Activated naive CD8-positive, alpha-beta T cell treated with anti-CD3 and anti-CD28 coated beads, Interleukin-2, amount 10 ng/mL, durations not matched to agents 7 days and 5 days (primary cell): ENCODE measurements at places on chromosomes 2 and 18. TPM values are rescaled to one million over a fixed set of nuclear protein-coding genes. Genes with fewer than 3 reads are reported as not detected.

- H3K27ac ChIP-seq, result no peak overlapping the region
- H3K4me3 ChIP-seq, result no peak overlapping the region
- no peaks in the 10 kb centered on the region for H3K4me1 ChIP-seq
- peaks cover under 1% of the 10 kb centered on the region for H3K27me3 ChIP-seq
- DNase-seq, result no peak
Measured at GRCh38 chr2:217599906-217600305, 402.9 kb downstream of the TNS1 start.

- no peaks in the 10 kb centered on the region for H3K36me3 ChIP-seq
- no peak overlapping the region for H3K27ac ChIP-seq
- no peak for DNase-seq
- no peaks in the 10 kb centered on the region for H3K4me1 ChIP-seq
Measured at GRCh38 chr2:100052650-100053049, 89.7 kb downstream of the AFF3 start.

SPEG gene
- 18.1 TPM for total RNA-seq

SPC25 gene
- total RNA-seq, result 40.0 TPM

GRCh38 chr2:150162241-150162942 lies 325.1 kb downstream of the RND3 start:
- H3K27me3 ChIP-seq, result no peaks in the 10 kb centered on the region
- H3K4me1 ChIP-seq, result no peaks in the 10 kb centered on the region
- H3K4me3 ChIP-seq, result no peak overlapping the region

- H3K27me3 ChIP-seq, result peaks cover 39% of the 10 kb centered on the region
- H3K4me3 ChIP-seq, result peak overlapping the region; percentile 68
- H3K27ac ChIP-seq, result peak overlapping the region; percentile 21
- peaks cover 15% of the 10 kb centered on the region for H3K4me1 ChIP-seq
- H3K36me3 ChIP-seq, result no peaks in the 10 kb centered on the region
Measured at GRCh38 chr2:231924889-231925275, 1.3 kb downstream of the NPPC start.

GRCh38 chr18:63145166-63145850 lies 174.3 kb downstream of the BCL2 start:
- no peak overlapping the region for H3K4me3 ChIP-seq
- no peak overlapping the region for H3K27ac ChIP-seq
- no peak for DNase-seq
- H3K27me3 ChIP-seq, result no peaks in the 10 kb centered on the region
- peaks cover 30% of the 10 kb centered on the region for H3K4me1 ChIP-seq

DNA sequence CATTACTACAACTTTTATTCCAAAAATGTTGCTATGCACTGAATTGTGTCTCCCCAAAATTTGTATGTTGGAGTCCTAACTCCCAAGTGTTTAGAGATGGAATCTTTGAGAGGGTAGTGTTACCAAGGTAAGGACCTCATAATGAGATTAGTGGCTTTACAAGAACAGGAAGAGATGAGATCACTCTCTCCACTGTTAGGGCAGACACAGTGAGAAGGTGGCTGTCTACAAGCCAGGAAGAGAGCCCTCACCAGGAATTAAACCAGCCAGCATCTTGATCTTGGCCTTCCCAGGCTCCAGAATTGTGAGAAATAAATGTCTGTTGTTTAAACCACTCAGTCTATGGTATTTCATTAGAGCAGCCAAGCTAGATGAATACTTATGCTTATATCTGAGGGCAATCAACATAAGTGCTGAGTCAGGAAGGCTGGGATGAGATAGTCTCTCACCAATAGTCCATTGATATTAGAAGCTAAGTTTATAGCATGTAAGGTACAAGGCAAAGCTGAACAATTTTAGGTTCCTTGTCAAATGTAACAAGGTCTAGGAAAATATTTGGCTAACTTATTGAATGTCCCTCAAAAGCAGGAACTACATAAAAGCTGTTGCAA lies 317.6 kb upstream of the REG3G start:
- DNase-seq, result no peak
- no peaks in the 10 kb centered on the region for H3K36me3 ChIP-seq
- no peaks in the 10 kb centered on the region for H3K27me3 ChIP-seq

RNF152 gene
- 0.17 TPM for total RNA-seq

DNA sequence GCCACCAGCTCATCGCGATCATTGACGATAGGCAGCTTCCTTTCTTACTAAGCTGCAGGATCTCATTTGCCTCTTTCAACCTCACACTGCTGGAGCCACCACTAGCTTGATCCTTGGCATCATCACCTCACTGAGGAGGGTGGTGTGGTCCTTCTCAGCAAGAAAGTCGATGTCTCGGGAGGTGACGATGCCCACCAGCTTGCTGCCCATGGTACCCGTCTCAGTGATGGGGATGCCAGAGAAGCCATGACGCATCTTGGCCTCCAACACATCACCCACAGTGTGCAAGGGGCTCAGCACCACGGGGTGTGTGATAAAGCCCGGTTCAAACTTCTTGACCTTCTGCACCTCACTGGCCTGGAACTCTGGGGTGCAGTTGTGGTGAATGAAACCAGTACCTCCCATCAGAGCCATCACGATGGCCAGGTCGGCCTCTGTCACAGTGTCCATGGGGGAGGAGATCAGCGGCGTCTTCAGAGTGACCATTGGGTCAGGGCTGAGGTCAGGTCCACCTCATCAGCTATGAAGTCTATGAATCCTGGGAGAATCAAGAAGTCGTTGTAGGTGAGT lies 22.5 kb downstream of the CFLAR start:
- peak overlapping the region; percentile 45 for H3K27ac ChIP-seq
- peaks cover 13% of the 10 kb centered on the region for H3K4me1 ChIP-seq
- H3K4me3 ChIP-seq, result no peak overlapping the region
- DNase-seq, result no peak
- H3K27me3 ChIP-seq, result no peaks in the 10 kb centered on the region

GRCh38 chr2:42363413-42363812 lies 2.4 kb upstream of the COX7A2L start:
- no peaks in the 10 kb centered on the region for H3K36me3 ChIP-seq
- H3K4me3 ChIP-seq, result no peak overlapping the region
- no peak for DNase-seq
- H3K27ac ChIP-seq, result no peak overlapping the region
- peaks cover 30% of the 10 kb centered on the region for H3K4me1 ChIP-seq
- no peaks in the 10 kb centered on the region for H3K27me3 ChIP-seq

ATG4B gene
- total RNA-seq, result 101 TPM

- no peak overlapping the region for H3K4me3 ChIP-seq
- no peak for DNase-seq
- no peaks in the 10 kb centered on the region for H3K4me1 ChIP-seq
- H3K27ac ChIP-seq, result no peak overlapping the region
- peaks cover 33% of the 10 kb centered on the region for H3K36me3 ChIP-seq
Measured at GRCh38 chr2:117944816-117945215, 69.1 kb downstream of the CCDC93 start.

ELOA2 gene
- total RNA-seq, result not detected

MEIS1 gene
- not detected for total RNA-seq

ZDBF2 gene
- 10.7 TPM for total RNA-seq

- no peak for DNase-seq
- no peaks in the 10 kb centered on the region for H3K27me3 ChIP-seq
- H3K27ac ChIP-seq, result no peak overlapping the region
- H3K4me3 ChIP-seq, result no peak overlapping the region
Measured at GRCh38 chr2:10287761-10288160, 14.9 kb upstream of the HPCAL1 start.
